ENCODE measurements at places on chromosomes 5 and 9.

- DNase-seq: no peak
These were observed 481.0 kb downstream of the RASEF start for GRCh38 chr9:82581935-82582334.

DNA sequence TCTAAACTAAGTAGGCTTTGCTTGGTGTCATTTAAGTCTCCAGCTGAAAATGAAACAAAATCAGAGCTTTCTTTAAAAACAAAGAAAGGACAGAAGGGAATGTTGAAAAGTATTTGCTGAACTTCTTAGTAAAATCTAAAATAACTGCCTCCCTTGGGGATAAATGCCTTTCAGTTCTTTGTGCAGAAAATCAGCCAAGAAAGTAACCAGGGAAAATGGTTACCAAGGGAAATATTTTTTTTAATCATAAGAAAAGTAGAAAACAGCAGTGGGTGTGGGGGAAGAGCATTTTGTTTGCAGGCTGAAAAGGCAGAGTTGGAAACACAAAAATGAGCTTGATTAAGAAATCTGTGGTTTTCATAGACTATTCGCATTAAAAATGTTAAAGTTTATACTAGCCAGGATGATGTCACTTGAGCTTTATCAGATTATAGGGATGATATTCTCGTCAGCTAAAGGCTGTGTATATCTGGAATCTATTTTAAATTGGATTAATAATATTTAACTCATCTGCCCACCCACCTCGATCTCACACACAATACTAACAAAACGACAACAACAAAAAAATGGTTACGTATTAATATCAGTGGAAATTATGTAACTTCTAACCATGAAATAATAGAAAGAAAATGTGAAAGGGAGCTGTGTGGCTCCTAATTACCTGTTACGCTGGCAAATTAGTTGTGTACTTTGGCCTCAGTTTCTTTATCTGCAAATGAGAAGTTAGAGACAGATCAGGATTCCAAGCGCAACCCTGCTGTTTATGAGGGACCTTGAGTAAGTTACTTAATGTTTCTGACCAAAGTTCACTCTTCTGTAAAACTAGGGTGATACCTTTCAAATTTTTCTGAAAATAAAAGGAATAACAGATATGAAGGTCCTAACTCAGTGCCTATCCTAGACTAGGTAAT is at the start of gene ECM2:
ECM2 (minus strand) TSS at position 51 of the 911 bp plus-strand sequence. CDS start 13,124 bp downstream, outside the sequence.
- DNase-seq: no peak

- DNase-seq: no peak
These were observed 41.1 kb downstream of the ACTBL2 start for GRCh38 chr5:57441557-57441956.

DNA sequence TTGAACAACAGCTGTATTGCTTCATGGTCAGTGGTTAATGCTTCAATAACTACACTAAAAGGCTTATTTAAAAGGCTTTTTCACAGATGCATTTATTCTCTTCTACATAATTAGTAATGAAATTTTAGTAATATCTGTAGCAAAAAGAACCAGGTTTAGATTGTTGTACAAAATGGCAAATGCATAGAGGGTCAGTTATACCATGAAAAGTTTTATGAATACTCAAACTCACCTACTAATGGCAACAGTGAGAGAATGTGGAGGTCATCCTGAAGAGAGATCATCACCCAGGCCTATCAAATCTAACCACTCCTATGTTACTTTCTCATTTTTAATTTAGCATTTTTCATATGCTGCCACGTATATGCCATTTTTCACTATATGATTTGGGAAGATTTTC is 444.3 kb upstream of the CDH9 start:
- DNase-seq: no peak

DNA sequence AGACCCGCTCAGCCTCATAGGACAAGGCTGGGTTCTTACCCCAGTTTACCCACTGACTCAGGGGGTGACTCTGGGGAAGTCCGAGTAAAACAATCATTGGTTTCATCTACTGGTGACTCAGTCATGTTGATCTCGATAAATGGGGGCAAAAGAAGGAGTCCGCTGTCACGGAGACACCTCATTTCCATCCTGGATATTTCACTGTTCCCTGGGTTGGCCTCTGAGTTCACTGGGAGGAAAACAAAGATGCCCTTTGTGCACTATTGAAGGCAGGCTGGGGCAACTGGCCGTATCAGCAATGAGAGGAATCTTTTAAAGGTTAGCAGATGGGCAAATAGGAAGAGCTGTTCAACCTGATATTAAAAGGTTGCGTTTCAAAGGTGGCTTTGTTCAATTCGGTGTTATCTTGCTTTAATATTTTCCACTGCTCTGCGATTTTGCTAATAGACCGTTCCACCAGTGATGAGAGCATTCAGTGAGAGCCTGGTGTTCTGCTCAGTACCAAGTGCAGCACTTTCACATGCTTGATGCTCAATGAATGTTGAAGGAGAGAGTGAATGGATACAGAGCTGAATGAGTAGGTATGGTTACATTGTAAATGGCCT is 110.2 kb upstream of the EGFLAM start:
- no peak for DNase-seq

GRCh38 chr5:141875022-141875740 is 3.0 kb downstream of the PCDH1 start:
- DNase-seq: no peak

DNA sequence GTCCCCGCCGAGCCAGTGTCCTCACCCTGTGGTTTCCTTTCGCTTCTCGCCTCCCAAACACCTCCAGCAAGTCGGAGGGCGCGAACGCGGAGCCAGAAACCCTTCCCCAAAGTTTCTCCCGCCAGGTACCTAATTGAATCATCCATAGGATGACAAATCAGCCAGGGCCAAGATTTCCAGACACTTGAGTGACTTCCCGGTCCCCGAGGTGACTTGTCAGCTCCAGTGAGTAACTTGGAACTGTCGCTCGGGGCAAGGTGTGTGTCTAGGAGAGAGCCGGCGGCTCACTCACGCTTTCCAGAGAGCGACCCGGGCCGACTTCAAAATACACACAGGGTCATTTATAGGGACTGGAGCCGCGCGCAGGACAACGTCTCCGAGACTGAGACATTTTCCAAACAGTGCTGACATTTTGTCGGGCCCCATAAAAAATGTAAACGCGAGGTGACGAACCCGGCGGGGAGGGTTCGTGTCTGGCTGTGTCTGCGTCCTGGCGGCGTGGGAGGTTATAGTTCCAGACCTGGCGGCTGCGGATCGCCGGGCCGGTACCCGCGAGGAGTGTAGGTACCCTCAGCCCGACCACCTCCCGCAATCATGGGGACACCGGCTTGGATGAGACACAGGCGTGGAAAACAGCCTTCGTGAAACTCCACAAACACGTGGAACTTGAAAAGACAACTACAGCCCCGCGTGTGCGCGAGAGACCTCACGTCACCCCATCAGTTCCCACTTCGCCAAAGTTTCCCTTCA is 1.4 kb downstream of the GLIS3 start:
- DNase-seq: no peak

GRCh38 chr9:92781899-92782298 is 17.3 kb upstream of the BICD2 start:
- DNase-seq: no peak
